Activated T-cell treated with anti-CD3 and anti-CD28 coated beads, Interleukin-2, amount 50 U/mL, for 4 hours (primary cell): ENCODE measurements at places on chromosomes 13 and 19.

DNA sequence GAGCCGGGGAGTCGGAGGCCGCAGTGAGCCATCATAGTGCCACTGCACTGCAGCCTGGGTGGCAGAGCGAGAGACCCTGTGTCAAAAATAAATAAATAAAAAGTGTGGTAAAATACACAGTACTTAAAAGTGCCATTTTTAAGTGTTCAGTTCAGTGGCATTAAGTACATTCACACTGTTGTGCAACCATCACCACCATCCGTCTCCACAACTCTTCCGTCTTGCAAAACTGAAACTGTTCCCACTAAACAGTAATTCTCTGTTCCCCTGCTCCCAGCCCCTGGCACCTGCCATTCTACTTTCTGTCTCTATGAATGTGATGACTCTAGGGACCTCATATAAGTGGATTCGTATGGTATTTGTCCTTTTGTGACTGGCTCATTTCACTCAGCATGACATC lies 13.3 kb downstream of the SLC25A42 start:
- no peak for DNase-seq

DNA sequence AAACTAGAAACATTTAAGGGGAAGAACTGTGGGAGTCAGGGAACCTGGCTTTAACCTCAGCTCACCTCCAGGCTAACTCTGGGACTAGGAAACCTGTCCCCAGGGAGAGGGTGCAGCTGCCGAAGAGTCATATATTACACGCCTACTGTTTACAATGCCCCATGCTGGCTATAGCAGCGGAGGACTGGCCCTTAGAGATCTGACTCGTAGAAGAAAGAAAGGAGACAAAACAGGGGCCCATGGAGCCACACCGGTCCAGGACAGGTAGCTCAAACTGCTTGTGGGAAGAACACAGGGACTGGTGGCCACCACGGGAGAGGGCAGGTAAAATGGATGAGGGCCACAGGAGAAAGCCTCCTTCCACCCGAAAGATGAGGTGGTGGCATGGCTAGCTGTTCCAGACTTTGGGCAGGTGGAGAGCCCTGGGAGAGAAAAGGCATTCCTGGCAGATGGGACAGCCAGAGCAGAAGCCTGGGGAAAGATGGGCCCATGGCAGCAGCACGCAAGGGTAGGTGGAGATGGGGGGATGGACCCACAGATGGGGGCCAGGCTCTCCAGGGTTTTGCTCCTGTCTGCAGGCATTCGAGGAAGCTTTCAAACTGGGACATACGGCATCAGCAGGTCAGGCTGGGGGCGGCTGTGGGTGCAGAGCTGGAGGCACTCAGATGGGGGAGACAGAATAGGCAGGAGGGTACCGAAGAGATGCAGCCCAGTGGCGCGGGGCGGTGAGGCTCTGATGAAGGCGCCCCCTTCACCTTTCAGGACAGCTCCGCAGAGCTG lies 69.5 kb downstream of the LATS2 start:
- DNase-seq = no peak

DNA sequence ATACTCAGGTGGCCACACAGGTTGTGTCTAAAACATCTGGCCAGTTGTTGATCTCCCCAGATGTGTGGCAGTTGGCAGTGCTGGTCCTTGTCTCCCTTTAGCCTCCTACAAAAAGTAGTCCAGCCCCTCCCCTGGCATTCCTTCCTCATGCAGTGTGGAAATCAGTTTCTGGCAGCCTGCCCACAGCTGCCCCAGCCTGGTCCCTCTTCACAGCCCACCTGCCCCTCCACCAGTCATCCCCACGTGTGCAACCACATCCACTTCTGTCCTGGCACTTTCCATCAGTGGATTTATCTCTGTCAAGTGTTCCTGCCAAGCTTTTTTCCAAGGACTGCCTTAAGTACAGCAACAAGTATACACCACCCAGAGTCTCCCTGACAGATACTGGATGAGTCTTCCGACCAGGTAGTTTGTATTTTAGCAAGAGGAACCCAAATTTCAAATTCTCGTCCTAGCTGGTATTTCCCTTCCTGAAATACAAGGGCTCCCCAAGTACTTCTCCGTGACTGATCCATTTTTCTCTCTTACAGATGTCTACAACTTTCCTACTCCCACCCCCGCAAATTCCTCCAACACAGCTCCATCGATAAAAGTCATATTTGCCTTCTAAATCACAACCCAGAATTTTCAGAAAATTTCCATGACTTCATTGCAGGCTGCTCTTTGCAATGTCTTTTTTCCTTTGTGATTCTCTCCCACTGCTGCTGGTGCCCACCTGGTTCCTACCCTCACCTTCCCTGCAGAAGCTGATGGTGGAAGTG lies 313.5 kb downstream of the FOXO1 start:
- no peak for DNase-seq

DNA sequence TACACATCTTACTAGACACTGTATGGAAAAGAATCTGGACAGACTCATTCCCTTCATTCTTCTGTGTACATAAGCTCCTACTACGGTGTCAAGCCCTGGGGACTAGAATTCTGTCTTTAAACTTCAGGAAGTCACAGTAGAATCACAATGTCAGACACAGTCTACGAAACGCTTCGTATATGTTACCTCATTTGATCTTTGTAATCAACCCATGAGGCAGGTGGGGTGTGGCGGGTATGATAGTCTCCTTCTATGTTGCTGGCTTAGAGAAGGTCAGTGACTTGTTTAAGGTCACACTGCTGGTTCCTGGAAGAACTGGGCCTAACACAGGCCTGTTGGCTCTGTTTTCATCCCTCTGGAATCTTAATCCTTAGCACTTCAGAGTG lies 32.2 kb upstream of the TPT1 start:
- DNase-seq = no peak

GRCh38 chr19:30117636-30118145 lies 175.7 kb downstream of the URI1 start:
- no peak for DNase-seq

- DNase-seq = no peak
These were observed 123.8 kb downstream of the RNF17 start for GRCh38 chr13:24887759-24888158.

- DNase-seq = no peak
These were observed at the start of gene IZUMO1 for GRCh38 chr19:48746738-48747575. Gene IZUMO1 (minus strand): TSS chr19:48746909. CDS start chr19:48745859, 1,050 bp downstream.

- DNase-seq = no peak
These were observed 522.2 kb downstream of the FGF9 start for GRCh38 chr13:22193070-22193469.

GRCh38 chr19:50467566-50467965 lies 8.7 kb upstream of the EMC10 start:
- DNase-seq = no peak

DNA sequence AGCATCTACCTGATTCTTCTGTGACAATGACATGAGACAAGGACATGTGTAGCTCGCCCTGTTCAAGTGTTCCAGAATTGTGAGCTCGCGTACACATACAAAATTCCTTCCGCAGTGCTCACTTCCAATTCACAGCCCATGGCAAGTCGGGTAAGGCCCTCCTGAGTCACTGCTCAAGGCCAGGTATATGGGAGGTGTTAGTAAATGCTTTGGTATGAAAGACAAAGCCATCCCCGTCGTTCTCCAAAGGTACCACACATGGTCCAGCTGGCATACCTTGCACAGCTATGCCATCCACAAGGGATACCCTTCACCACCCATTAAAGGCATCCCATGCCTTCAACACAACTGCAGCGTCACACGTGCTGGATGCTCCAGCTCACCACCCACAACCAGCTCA lies 4.4 kb upstream of the ELL start:
- DNase-seq = no peak

DNA sequence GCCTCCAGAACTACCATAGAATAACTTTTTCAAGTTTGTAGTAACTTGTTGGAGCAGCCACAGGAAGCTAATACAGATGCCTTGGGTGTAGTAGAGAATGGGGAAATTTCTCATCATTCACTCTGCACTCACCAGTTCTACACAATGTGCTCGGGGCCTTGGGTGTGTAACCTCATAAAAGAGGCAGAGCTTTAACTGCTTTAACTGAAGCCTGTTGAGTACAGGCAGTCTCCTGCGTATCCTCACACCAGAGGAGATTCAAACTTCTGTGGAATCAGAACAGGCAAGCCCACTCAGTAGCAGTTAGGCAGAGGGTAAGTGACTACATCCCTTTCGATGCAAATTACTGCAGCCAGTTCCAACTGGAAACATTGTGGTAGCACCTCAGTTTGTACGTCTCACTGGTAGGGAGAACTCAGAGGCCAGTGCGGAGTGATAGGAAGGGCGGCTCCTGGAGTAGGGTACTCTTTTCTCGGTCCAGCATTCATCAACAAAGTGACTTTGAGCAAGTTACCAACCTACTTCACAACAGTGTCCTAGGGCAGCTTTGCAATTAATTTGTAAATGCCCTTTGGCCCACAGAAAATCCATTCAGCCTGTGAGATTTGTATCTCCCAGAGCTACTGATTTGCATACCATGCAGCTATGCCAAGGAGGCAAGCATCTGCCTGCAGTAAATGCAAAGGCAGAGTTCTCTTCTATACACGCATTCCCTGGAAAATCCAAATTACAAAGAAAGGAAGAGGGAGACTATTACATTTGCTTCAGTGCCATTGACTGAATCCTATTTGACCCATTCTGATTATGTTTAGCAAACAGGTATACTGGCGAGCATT lies 904.3 kb downstream of the DIAPH3 start:
- DNase-seq = no peak

DNA sequence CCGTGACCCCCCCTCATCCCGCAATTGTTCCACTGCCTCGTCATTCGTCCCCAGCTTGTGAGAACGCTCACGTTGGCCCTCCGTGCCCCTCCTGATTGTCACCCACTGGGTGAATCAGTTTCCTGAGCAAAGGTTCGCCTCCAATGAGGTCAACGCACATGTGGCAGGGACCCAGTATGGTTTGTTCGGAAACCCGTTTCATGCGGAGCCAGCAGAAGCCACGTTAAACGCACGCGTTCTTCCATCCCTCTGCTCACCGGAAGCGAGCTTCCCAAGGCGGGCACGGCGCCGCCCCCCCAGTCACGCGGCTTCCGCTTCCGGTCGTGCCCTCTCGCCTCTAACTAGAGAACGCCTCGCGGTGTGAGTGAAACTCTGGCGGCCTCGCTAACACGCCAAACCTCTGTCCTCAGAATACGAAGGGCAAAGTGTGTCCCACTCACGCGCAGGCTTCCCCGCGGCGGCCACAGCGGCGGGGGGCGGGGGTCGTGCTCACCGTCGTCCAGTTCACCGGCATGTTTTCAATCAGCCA lies 18.0 kb upstream of the CFAP97D2 start:
- DNase-seq = no peak

GRCh38 chr13:26585136-26585535 lies 27.7 kb downstream of the WASF3 start:
- no peak for DNase-seq

GRCh38 chr13:36431204-36432105 lies 840 bp upstream of the CCNA1 start:
- DNase-seq = no peak

DNA sequence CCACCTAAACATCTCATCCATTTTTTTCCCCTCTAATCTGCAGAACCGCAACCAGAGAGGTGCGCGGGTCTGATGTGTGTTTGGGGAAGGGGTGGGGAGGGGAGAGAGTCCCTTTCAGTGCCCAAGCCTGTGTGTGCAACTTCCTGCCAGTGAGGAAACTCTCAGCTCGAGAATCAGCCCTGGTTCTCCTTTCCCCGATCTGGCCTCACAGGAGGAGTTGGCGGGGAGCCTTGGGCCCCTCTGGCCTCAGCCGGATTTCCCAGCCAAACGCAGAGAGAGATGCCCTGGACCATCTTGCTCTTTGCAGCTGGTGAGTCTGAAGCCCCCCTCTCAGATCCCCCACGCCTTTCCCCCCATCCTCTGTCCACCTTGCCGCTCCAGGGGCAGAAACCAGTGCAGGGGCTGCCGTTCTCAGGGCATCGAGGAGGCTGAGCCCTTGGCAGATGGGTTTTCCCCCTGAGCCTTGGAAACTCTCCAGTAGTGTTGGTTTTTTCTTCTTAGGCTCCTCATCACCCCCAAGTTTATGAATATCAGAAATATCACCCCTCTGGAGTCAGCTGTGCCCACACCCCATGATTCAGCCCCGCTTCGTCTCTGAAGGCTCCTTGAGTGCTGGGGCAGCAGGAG lies at the start of gene C19orf38:
Gene C19orf38 (plus strand): TSS at position 186 of the 627 bp plus-strand sequence. CDS start 94 bp downstream, at position 280.
- no peak for DNase-seq

GRCh38 chr19:16739546-16739945 lies 19.9 kb downstream of the NWD1 start:
- no peak for DNase-seq

DNA sequence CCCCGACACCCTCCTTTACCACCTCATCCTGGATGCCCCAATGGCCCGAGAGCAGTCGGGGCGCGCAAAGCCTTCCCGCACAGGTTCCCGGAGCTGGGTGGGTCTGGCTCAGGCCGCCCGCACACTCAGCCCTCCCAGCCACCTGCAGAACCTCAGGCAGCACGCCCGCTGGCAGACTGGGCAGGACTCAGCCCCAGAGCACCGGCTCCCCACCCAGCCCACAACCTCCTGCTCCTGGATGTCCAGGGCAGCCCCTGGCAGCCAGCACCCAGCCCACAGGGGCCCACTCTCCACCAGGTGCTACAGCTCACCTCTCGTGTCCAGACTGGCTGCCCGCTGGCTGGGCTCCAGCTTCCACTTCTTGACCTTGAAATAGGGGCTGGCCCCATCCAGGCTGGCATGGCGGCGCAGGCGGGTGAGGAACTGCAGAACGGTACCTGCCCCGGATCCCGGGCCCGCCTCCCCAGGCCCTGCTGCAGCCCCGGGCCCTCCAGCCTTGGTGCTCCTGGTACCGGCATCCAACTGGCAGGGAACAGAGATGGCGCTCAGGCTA lies 4.6 kb downstream of the CBARP start:
- DNase-seq = no peak

DNA sequence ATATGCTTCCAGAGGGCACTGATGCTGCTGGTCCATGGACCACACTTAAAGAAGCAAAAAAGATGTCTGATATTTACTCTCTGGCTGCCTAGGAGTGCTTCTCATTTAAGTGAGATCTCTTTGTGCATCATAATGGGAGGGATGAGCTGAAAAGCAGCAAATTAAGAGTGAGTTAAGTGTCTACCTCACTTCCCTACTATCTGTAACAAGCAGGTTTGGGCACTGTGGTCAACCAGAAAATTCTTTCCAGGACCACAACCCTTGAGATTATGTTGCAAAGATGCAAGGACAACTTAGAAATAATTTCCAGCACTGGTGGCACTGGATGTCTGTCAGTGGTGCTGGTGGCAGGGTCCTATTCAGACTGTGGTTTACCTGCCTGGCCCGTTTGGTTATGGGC lies 52.1 kb upstream of the USPL1 start:
- DNase-seq = no peak

GRCh38 chr13:99990126-99990977 lies 8.8 kb downstream of the ZIC2 start:
- no peak for DNase-seq

DNA sequence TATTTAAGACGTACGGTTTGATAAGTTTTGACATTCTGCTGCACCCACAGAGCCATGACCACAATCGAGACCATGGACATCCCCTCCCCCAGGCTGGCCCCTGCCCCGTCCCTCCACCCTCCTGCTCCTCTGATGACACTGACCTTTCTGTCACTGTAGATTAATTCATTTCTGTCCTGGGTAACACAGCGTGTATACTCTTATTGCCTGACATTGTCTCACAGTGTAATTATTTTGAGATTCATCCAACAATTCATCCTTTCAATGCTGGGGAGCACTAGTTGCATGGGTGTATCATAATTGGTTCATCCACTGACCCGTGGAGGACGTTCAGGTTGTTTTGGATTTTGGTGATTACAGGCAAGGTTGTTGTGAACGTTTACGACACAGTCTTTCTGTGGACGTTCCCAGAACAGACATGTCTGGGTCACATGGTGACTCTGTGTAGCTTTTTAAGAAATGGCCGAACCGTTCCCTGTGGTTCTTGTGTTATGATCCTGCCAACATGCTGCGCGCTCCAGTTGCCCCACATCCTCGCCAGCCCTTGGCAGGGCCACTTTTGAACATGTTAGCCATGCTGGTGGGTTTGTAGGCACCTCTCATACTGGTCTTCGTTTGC lies 41.9 kb downstream of the C13orf46 start:
- DNase-seq = no peak

GRCh38 chr13:28301839-28302238 lies 163.5 kb downstream of the PAN3 start:
- no peak for DNase-seq
